Stimulated activated CD8-positive, alpha-beta memory T cell treated with anti-CD3 and anti-CD28 coated beads, Interleukin-4, amount 100 ng/mL, for 48 hours (primary cell): ENCODE measurements at places on chromosomes 2 and 18.

GRCh38 chr18:8350628-8351027 lies 258.6 kb upstream of the RAB12 start:
- DNase-seq: no peak

- DNase-seq: no peak
Observed at GRCh38 chr18:49618742-49619681, 57.2 kb downstream of the LIPG start.

DNA sequence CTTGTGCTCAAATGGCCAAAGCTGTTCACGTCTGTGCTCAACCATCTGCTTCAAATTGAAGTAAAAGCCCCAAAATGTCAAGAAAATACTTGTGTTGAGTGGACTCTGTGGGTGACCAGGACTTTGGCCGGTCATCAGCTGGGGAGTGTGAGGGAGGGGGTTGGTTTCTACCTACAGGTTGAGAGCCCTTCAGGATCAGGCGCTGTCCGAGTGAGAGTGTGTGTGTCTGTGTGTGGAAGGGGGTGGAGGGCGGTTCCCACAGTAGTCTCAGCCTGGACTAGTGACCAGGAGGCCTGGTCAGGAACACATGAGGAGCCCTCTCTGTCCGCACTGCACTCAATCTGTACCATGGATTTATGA lies 34.2 kb downstream of the ATOH8 start:
- DNase-seq: no peak

GRCh38 chr18:56043641-56044061 lies 455.7 kb upstream of the TCF4 start:
- no peak for DNase-seq

DNA sequence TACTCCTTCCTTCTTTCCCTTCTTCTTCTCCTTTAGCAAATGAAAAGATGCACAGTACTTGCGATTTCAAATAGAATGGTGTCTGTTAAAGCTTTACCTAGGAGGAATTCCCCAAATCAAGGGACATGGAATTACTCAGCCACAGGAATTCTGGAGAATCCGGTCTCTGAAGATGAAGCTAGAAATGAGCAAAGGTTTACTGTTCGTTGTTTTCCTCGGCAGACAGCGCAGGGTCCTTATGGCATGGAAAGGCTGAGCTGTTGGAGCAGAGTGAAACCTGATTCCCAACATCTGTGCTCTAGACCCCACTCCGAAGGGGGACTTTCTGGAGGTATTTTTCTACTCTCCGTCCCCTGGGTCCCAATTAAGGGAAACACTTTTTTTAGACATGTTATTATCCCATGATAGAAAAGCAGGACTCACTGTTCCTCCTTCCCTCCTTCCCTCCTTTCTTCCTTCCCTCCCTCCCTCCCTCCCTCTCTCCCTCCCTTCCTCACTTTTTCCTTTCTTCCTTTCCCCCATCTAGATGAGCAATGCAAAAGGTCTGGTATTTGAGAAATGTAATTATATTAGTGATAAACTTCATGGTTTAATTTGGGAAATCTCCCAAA lies 47.1 kb downstream of the CDCA7 start:
- DNase-seq: no peak

- DNase-seq: no peak
Observed at GRCh38 chr2:22281033-22281432, 1103.9 kb upstream of the KLHL29 start.

GRCh38 chr18:28159055-28159454 lies 17.9 kb downstream of the CDH2 start:
- no peak for DNase-seq

GRCh38 chr2:238881353-238882081 lies 33.6 kb downstream of the TWIST2 start:
- no peak for DNase-seq

DNA sequence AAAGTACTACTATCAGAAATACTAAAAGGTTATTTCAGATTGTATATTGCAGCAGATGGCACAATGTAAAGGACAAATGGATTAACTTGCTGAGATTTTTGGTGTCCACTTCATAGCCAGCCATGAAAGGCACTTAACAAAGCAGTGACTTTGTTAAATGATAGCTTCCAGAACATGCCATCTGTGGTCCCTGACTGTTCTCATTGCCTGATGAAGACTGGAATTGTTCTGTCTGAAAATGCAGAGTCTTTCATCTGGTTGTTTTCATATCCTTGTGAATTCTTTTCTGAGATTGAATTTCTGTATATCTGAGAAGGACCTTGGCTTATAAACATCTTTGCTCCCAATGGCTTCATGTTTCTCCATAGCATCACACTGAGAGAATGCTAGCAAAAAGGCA lies 44.4 kb upstream of the LRRTM1 start:
- DNase-seq: no peak

DNA sequence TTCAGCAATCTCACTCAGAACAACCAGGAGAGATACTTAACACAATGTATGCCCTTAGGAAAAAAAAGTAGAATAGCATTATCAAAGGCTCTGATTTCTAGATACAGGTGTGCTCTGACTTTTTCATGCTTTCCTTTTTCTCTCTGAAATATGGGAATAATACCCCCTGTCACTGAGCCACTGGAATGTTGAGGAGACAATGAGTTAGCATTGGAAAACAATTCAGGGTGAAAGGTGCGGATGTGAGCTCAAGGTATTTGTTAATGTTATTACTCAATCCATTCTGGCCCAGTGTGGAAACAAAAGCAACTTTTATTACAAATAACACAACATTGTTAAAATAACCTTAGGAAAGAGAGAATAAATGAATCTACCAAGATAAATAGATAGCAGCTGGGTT lies 228.0 kb downstream of the IKZF2 start:
- no peak for DNase-seq

- DNase-seq: no peak
Observed at GRCh38 chr18:75167759-75168618, 41.0 kb downstream of the PTGR3 start.
